ENCODE measurements at places on chromosomes 12 and 14. TPM values are rescaled to one million over a fixed set of nuclear protein-coding genes. Genes with fewer than 3 reads are reported as not detected.

Gene FAM181A
- not detected for total RNA-seq

GRCh38 chr14:91339671-91340369, 77.8 kb downstream of the CCDC88C start:
- DNase-seq, result no peak

GRCh38 chr14:77140359-77141213, 1.0 kb downstream of the ZDHHC22 start:
- no peak for DNase-seq

DNA sequence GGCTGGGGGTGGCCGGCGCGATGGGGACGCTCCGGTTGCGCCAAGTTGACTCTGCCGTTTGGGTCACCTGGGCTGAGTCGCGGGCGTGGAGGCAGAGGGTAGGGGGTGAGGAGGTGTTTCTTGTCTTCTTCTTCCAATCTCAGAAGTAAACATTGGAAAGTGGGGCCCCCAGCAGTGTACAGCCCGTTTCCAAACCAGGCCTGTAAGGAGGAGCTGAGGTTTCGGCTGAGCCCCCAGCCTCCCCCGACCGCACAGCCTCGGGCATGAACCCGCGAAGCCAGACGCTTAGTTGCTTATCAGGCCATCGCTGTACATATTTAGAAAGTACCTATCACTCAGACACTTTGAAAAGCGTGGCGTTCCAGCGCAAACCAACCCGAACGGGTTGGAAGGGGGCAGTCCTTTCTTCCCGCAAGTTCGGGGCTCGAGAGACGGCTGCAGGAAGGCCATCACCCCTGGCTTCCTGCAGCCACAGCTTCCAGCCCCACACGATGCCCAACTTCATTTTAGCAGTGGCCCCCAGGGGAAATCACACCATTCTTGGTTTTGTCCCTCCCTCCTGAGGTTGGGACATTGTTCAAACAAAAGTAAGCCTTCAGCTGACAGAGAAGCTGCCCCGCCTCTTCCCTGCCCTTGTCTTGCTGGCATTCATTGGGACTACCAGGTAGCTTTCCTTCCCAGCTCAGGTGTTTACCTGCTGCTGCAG, 164.1 kb downstream of the ZFP36L1 start:
- DNase-seq, result no peak

Gene KLRG1
- 1.5 TPM for total RNA-seq

Gene GLI1
- total RNA-seq, result 6.4 TPM

Gene HVCN1
- total RNA-seq, result 0.15 TPM

Measured in HCT116 (cell line).